ENCODE measurements at places on chromosomes 1 and 21.
A peak's percentile ranks its signal among the peaks of the same experiment; 100 is the strongest.

GRCh38 chr1:216223486-216223885, 199.8 kb downstream of the USH2A start:
- no peak for DNase-seq

- no peak for DNase-seq
Measured at GRCh38 chr1:115402753-115403184, 64.7 kb upstream of the NGF start.

DNA sequence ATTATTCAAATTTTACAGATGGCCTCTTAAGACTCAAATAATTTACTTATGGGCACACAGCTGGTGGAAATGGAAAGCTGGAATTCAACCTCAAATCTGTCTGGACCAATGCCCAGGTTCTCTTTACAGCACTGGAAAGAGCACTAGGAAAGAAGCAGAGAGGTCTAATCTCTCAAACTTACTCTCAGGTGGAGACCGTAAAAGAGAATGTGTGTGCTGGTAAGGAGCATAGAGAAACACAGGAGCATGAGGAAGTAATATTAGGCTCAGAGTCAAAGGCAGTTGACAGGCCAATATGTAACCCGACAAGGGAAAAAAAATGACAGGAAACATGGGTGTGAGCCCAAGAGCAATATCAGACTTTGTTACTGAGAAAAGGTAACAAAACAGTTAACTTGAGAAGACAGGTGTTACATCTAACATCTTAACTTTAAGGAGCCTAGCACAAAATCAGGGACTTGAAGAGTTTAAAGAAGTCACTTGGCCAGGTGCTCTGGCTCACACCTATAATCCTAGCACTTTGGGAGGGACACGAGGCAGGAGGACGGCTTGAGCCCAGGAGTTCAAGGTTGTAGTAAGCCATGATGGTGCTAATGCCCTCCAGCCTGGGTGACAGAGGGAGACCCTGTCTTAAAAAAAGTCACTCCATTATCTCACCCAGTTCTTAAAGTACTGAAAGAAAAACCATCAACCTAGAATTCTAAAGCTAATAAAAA, 20.7 kb downstream of the PPP1R15B start:
- no peak for DNase-seq

DNA sequence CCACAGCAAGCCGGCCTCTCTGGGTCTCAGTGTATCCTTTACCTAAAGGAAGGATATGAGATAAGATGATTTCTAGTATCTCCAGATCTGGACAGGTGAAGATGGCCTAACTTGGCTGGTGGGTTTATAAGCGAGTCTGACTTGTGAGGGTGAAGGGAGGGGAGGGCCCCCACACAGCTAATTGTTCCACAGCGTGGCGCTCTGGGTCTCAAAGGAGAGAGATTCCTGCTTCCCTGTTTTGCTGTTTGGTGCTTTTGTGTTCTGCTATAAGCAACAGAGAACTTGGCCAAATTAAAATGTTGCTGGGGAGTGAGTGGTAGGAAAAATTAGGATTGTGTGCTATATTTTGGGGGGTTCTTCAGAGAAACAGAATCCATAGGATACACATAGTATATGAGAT, 28.9 kb upstream of the NLRP3 start:
- no peak for DNase-seq

GRCh38 chr21:41371685-41372030, 9.8 kb downstream of the MX2 start:
- no peak for DNase-seq

DNA sequence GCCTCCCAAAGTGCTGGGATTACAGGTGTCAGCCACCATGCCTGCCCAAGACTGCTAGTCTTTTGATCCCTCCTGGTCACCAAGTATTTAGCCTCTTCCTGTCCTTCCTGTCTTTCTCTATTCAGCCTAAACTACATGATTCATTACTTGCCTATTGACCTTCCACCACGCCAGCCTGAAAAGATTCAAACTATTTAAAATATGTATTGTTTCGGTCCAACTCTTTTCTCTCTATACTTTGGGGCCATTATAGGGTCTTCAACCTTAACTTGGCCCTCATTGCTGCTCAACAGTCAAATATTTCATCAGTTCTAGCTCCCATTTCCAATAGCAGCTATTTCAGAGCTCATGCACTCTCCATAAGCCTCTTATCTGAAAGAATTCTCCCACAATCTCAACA, 153.0 kb downstream of the TNFSF18 start:
- peak; percentile 44 for DNase-seq

- DNase-seq = no peak
Measured at GRCh38 chr21:28727809-28728208, 264.9 kb downstream of the LTN1 start.

DNA sequence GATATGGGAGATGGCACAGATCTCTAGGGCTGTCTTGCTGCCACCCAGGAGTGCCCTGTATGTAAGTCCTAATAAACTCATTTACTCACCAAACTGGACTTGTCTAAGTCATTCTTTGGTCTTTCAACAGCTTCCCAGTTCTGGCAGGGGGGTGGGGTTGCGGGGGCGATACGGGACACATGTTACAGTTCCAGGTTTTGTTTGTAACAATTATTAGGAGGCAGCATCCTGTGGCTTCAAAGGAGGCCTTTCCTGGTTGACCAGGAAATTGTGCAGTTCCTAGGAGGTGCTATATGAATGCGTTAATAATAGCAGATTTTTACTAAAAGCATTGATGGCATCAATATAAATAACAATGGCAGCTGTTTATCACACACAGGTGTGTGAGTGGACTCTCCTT, 42.7 kb upstream of the TRIM45 start:
- DNase-seq = no peak

- DNase-seq = no peak
Measured at GRCh38 chr1:204684571-204685235, 835 bp downstream of the LRRN2 start.

DNA sequence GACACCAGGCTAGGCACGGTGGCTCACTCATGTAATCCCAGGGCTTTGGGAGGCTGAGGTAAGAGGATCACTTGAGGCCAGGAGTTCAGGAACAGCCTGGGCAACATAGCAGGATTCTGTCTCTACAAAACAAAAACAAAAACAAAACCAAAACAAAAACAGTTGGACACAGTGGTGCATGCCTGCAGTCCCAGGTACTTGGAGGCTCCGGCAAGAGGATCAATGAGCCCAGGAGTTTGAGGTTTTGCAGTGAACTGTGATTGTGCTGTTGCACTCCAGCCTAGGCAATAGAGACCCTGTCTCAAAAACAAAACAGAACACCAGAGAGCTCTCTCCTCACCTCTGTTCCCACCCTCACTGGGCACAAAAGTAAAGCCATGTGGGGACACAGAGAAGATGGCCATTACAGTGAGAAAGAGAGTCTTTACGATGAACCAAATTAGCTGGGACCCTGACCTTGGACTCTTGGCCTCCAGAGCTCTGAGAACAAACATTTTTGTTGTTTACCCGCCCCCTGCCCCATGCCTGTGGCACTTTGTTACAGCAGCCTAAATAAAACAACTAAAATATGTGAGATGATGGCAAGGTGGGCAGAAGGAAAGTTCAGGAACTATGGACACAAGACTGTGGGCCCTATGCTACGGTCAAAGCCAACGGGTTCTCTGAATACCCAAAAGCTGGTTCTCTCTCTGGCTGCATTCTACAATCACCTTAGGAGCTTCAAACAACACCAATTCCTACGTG, 9.8 kb downstream of the NADK start:
- DNase-seq = no peak

GRCh38 chr1:3183411-3183810, 114.4 kb downstream of the PRDM16 start:
- no peak for DNase-seq

- no peak for DNase-seq
Measured at GRCh38 chr1:203175827-203176241, 208 bp upstream of the MYBPH start.

- no peak for DNase-seq
Measured at GRCh38 chr1:248054671-248055070, 8.0 kb downstream of the OR2L3 start.

DNA sequence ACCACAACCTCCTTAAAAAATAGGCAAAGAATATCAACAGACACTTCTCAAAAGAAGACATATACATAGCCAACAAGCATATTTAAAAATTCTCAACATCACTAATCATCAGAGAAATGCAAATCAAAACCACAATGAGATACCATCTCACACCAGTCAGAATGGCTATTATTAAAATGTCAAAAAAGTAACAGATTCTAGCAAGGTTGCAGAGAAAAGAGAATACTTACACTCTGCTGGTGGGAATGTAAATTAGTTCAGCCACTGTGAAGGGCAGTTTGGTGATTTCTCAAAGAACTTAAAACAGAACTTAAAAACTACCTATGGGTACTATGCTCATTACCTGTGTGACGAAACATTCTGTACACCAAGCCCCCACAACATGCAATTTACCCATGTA, 20.7 kb downstream of the CD1B start:
- no peak for DNase-seq

GRCh38 chr1:161089251-161089924, at the start of gene NECTIN4:
Gene NECTIN4 (minus strand): TSS chr1:161089558. CDS start chr1:161089296, 262 bp downstream.
- no peak for DNase-seq

DNA sequence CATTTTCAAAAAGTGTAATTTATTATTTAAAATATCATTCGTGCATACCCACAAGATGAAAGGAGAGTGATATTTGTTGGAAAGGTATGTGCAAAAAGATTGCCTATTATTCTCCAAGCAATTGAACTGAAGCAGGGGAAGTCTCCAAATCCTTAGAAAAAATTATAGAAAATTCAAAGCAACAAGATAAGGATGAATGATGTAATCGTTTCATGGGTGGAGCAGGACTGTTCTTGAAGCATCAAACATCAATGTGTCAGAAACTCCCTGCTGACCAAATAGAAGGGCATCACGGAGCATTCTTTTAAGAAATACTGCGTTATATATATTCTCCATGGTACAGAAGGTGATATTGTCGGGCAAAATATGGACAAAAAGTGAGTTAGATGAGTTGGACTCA, 87.9 kb upstream of the SPAG17 start:
- no peak for DNase-seq

GRCh38 chr1:44323947-44324346, 31.1 kb downstream of the ERI3 start:
- DNase-seq = no peak

GRCh38 chr21:34535886-34536285, 23.9 kb upstream of the KCNE1 start:
- DNase-seq = no peak

DNA sequence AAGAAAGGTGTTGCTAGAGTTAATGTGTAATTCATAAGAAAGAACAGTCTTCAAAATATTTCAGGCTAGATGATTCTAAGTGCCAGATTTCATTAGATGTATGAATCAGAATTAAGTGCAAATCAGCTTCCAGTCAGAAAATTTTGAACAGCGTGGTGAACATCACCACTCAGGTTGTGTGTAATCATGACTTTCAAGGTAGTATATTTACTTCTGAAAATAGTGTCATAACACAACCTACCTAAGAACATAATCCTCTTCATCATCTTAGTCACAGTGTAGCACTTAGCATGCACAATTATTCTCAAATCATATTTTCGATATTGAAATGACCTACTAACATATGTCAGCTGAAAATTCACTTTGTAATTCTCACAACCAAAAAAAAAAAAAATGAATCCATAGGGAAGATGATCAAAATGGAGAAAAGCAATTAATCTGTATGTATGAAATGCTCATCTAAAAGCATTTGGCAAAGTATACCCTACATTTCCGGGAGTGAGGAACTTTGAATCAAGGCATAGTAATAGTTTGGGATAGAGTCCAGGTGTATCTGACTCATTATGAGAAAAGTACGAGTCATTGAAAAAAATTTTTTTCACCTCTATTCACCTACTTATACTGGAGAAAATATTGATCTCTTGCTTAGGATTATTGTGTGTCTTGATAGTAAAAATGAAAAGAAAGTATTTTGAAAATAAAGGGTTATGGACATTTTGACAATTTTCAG, 221.8 kb upstream of the CHRM3 start:
- DNase-seq = no peak

- DNase-seq = no peak
Measured at GRCh38 chr1:236773919-236774318, 21.2 kb upstream of the MTR start.

DNA sequence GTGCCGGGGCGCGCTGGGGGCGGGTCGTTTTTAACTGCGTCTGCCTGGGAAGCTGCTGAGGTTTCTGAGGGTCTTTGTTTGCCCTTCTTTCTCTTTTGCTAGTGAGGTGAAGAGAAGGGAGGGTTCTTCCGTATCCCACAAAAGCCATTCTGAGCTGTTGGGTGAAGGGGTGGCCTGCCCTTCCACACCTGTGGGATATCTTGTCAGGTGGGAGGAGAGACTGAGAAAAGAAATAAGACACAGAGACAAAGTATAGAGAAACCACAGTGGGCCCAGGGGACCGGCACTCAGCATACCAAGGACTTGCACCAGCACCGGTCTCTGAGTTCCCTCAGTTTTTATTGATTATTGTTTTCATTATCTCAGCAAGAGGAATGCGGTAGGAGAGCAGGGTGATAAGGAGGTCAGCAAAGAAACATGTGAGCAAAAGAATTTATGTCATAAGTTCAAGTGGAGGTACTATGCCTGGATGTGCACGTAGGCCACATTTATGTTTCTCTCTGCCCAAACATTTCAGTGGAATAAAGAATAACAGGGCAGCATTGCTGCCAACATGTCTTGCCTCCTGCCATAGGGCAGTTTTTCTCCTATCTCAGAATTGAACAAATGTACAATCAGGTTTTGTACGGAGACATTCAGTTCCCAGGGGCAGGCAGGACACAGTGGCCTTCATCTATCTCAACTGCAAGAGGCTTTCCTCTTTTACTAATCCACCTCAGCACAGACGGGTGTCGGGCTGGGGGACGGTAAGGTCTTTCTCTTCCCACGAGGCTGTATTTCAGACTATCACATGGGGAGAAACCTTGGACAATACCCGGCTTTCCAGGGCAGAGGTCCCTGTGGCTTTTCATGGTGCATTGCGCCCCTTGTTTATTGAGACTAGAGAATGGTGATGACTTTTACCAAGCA, 972 bp downstream of the PGBD2 start:
- DNase-seq = no peak

- DNase-seq = peak; percentile 47
Measured at GRCh38 chr1:173868266-173869020, at the start of gene ZBTB37. Gene ZBTB37 (plus strand): TSS chr1:173868380. CDS start chr1:173870226, 1,846 bp downstream.

GRCh38 chr1:222290866-222291265, 257.0 kb downstream of the HHIPL2 start:
- no peak for DNase-seq

- DNase-seq = no peak
Measured at GRCh38 chr21:41615613-41616012, 107.7 kb upstream of the TMPRSS2 start.

DNA sequence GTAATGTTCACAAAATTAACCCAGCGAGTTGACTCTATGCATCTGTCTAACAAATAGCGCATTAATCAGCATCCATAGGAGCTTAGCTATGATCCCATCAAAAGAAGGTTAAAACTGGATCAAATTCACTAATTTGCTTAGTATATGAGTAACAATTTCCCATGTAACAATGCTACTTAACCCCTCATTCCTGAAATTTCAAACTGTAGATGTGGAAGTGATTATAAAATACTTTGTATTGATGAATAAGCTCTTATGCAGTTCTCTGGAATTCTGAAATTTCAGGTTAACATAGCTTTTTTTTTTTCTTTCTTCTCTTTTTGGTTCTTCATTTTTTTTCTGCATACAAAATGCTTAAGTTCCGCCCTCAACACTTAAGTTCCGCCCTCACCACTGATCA, 1272.7 kb downstream of the KCNT2 start:
- DNase-seq = no peak

GRCh38 chr1:75237316-75237715, 103.1 kb downstream of the LHX8 start:
- no peak for DNase-seq

All from kidney capillary endothelial cell (primary cell).